ENCODE measurements at places on chromosomes 6 and 20.

DNA sequence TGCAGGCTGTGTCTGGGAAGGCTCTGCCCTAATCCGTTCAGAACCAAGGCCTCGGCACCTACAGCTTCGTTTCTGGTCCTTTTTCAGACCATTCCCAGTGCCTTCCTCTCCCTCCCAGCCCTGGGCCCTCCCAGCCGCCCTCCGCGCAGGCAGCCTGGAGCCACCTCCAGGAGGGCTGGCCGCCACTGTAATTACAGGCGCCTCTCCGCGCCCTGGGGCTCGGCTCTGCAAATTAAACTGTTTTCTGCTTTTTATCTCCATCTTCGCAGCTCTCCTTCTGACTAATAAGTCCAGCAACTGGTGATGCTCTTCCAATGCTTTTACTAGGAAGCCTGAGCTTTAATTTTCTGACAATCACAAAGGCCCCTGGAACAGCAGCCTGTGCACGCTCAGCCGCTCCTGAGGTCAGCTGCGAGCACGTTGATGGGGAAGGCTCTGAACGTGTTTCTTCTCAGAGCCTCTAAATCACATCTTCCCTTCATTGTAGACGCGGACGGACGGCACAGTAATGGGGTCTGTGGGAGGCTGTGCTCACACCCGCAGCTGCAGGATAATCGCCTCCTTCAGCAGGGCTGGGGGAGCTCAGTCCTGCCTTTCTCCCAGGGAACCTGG lies 194.6 kb downstream of the DLL1 start:
- no peak for DNase-seq

- no peak for DNase-seq
Observed at GRCh38 chr20:51193066-51193772, 170.3 kb upstream of the KCNG1 start.

- no peak for DNase-seq
Observed at GRCh38 chr6:45650524-45651135, 272.9 kb upstream of the SUPT3H start.

GRCh38 chr6:69790629-69791028 lies 6.2 kb downstream of the LMBRD1 start:
- no peak for DNase-seq

GRCh38 chr6:113634352-113635163 lies 222.6 kb upstream of the MARCKS start:
- no peak for DNase-seq

- DNase-seq, result no peak
Observed at GRCh38 chr6:75759207-75759606, 10.2 kb downstream of the MYO6 start.

DNA sequence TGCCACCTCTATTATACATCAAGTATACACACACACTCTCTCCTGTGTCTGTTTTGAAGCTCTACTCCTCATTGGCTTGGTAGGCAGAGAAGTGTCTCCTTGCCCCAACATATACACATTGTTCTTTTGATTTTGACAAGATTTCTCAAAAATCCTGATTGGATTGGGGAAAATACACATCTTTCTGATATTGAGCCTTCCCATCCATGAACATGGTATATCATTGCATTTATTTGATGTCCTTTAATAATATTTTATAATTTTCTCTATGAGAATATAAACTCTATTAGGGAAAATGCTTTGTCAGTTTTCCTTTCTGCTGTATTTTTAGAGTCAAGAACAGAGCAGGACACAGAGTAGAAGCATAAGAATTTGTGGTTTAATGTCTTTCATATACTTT lies 7.2 kb downstream of the TTLL9 start:
- DNase-seq, result no peak

GRCh38 chr6:45667300-45667699 lies 289.6 kb upstream of the SUPT3H start:
- DNase-seq, result no peak

DNA sequence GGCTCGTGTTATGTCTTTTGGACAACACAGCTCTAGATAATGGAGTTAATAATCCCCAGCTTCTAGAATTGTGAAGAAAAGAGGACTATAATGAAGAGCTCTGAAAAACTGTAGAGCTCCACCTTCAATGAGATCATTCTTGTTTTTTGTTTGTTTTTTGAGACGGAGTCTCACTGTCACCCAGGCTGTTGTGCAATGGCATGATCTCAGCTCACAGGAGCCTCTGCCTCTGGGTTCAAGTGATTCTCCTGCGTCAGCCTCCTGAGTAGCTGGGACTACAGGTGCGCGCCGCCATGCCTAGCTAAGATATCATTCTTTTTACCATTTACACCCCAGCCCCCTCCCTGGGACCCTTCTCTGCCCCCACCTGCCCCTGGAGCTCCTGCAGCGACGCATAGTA lies 36.6 kb downstream of the ERGIC3 start:
- no peak for DNase-seq

DNA sequence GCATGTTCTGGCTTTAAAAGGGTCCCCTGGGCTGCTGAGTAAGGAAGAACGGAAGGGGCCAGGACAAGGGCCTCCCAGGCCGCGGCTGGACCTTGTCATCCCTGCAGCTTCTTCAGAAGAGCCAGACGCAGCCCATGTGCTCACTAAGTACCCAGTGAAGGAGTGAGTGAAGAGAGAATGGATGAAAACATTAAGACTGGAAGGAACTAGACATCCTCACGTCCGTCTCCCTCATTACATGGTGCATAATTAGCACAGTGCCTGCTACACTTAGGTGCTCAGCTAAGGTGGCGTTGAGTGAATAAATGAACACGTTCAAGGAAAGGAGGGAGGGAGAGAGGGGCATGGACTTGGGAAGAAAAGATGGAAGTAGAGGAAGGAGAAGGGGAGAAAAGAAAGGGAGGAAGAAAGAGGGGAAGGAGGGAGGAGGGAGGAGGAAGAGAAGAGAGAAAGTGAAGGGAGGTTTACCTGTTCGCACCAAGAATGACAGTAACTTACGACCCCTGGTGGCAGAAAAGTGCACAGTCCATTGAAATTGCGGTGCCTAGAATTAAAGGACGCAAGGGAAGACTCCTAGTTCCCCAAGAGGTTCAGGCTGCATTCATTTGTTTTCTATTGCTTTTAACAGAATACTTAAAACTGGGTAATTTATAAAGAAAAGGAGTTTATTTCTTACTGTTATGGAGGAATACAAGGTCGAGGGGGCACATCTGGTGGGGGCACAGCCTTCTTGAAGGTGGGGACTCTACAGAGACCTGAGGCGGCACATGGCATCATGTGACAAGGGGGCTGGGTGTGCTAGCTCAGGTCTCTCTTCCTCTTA lies 8.0 kb downstream of the TP53RK start:
- peak; percentile 65 for DNase-seq

All from NCI-H1092 treated with DMSO at 0.1 percent for 48 hours (cell line).